Subcutaneous preadipocyte (primary cell): ENCODE measurements at places on chromosomes 1 and 21. TPM values are rescaled to one million over a fixed set of nuclear protein-coding genes. Genes with fewer than 3 reads are reported as not detected.

KLF17 gene
- total RNA-seq, result 0.37 TPM in 1 of 2 replicates, not detected in the other

CHML gene
- total RNA-seq, result 13.2 and 30.7 TPM in 2 replicates

PLCH2 gene
- total RNA-seq, result 0.20 TPM in 1 of 2 replicates, not detected in the other

FCGR2B gene
- total RNA-seq, result not detected in 2 replicates

PPM1J gene
- 1.1 and 1.6 TPM in 2 replicates for total RNA-seq

ADCY10 gene
- under 0.01 and 0.39 TPM in 2 replicates for total RNA-seq

DRAXIN gene
- total RNA-seq, result under 0.01 TPM in 2 replicates

NECTIN4 gene
- 0.20 TPM in 1 of 2 replicates, not detected in the other for total RNA-seq

CYP4A22 gene
- total RNA-seq, result not detected in 2 replicates

MROH7 gene
- total RNA-seq, result under 0.01 and 0.37 TPM in 2 replicates

VHLL gene
- total RNA-seq, result 0.39 TPM in 1 of 2 replicates, not detected in the other

SEMA4A gene
- 0.37 and 0.98 TPM in 2 replicates for total RNA-seq

NDUFV3 gene
- 42.4 and 61.0 TPM in 2 replicates for total RNA-seq

HAO2 gene
- not detected in 2 replicates for total RNA-seq

LCE1E gene
- total RNA-seq, result 0.37 TPM in 1 of 2 replicates, not detected in the other

HP1BP3 gene
- total RNA-seq, result 193 and 204 TPM in 2 replicates

KISS1 gene
- not detected in 2 replicates for total RNA-seq

ADAMTS4 gene
- 1.8 and 2.9 TPM in 2 replicates for total RNA-seq

DISC1 gene
- total RNA-seq, result 2.6 and 5.1 TPM in 2 replicates

SMIM11 gene
- 12.3 and 15.1 TPM in 2 replicates for total RNA-seq

SPRR1B gene
- total RNA-seq, result not detected in 2 replicates

RER1 gene
- total RNA-seq, result 65.4 and 97.6 TPM in 2 replicates

MAP3K21 gene
- total RNA-seq, result 1.1 and 3.7 TPM in 2 replicates

RNF187 gene
- 32.6 and 34.9 TPM in 2 replicates for total RNA-seq

CYP4A11 gene
- not detected in 2 replicates for total RNA-seq

SELE gene
- not detected in 2 replicates for total RNA-seq

PLOD1 gene
- total RNA-seq, result 221 and 251 TPM in 2 replicates

FAM163A gene
- not detected in 2 replicates for total RNA-seq

FAM151A gene
- total RNA-seq, result not detected in 2 replicates

FAM110D gene
- not detected in 2 replicates for total RNA-seq

CHODL gene
- total RNA-seq, result under 0.01 TPM in 1 of 2 replicates, not detected in the other

RERE gene
- 27.6 and 32.1 TPM in 2 replicates for total RNA-seq

UTS2 gene
- under 0.01 TPM in 1 of 2 replicates, not detected in the other for total RNA-seq

C1orf94 gene
- total RNA-seq, result under 0.01 TPM in 1 of 2 replicates, not detected in the other

RIMKLA gene
- not detected in 2 replicates for total RNA-seq

SHISA4 gene
- 6.6 and 7.0 TPM in 2 replicates for total RNA-seq

LCE2B gene
- not detected in 2 replicates for total RNA-seq

PLA2G2D gene
- not detected in 2 replicates for total RNA-seq

KLHDC8A gene
- not detected in 2 replicates for total RNA-seq

CFHR4 gene
- not detected in 2 replicates for total RNA-seq

LYPD8 gene
- not detected in 2 replicates for total RNA-seq

SRM gene
- total RNA-seq, result 41.2 and 45.7 TPM in 2 replicates

CFHR5 gene
- not detected in 2 replicates for total RNA-seq

FCRL6 gene
- total RNA-seq, result not detected in 2 replicates

DNASE2B gene
- total RNA-seq, result not detected in 2 replicates

RIPPLY3 gene
- total RNA-seq, result not detected in 2 replicates

XCL1 gene
- total RNA-seq, result not detected in 2 replicates

WNT3A gene
- not detected in 2 replicates for total RNA-seq

FBXO44 gene
- total RNA-seq, result 8.0 and 8.1 TPM in 2 replicates

HES3 gene
- not detected in 2 replicates for total RNA-seq

TBX19 gene
- 0.59 and 0.73 TPM in 2 replicates for total RNA-seq
